Mesenchymal stem cell (in vitro differentiated cells and primary cell): ENCODE measurements at places on chromosomes 6 and 20.

GRCh38 chr20:31806564-31807355, 12.4 kb upstream of the MYLK2 start:
- H3K27me3 ChIP-seq = no peaks in the 10 kb centered on the region
- no peak overlapping the region for H3K4me3 ChIP-seq
- no peak overlapping the region for H3K27ac ChIP-seq
- peaks cover 12% of the 10 kb centered on the region for H3K36me3 ChIP-seq

DNA sequence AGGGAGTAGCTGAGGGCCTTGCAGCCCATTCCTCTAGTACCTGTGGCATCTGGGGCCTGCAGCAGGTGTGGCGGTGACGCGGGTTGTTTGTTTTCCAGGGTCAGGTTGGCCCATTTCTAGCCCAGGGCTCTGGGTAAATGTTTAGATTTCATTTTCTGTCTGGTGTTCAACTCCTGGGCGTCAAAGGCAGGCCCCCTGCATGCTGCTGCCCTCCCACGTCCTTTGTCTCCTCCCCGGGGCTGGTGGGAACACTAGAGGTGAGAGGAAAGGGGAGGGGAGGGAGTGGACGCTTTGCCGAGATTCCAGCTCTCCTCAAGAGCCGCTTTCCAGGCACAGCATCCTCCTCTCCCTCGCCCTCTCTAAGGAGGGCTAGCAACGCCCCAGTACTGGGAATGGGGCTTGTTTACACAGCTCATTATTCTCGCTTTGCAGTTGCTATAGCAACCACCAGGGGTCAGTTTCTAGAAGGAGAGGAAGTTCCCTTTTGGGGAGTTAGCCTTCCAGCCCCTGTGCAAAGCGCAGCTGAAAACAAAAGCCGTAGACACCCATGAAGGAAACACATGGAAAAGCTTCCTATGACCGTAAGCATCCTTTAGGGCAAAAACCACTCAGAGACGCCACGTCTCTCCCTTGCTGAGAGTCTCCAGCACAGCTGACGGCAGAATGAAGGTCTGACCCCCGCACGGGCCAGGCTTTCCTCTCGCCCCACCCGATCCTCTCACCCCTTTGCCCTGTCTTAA, 170.6 kb downstream of the LY86 start:
- H3K36me3 ChIP-seq = no peaks in the 10 kb centered on the region
- H3K4me3 ChIP-seq = no peak overlapping the region
- peaks cover 9% of the 10 kb centered on the region for H3K27me3 ChIP-seq
- H3K27ac ChIP-seq = no peak overlapping the region
- H3K4me1 ChIP-seq = peaks cover 5% of the 10 kb centered on the region
- DNase-seq = peak; percentile 84

- DNase-seq = no peak
- no peaks in the 10 kb centered on the region for H3K36me3 ChIP-seq
- H3K27ac ChIP-seq = no peak overlapping the region
- H3K4me1 ChIP-seq = peaks cover 2% of the 10 kb centered on the region
These were observed 86.2 kb upstream of the PRL start for GRCh38 chr6:22383016-22383415.

- peaks cover 58% of the 10 kb centered on the region for H3K27me3 ChIP-seq
- H3K4me3 ChIP-seq = no peak overlapping the region
- H3K4me1 ChIP-seq = no peaks in the 10 kb centered on the region
- no peaks in the 10 kb centered on the region for H3K36me3 ChIP-seq
- no peak overlapping the region for H3K27ac ChIP-seq
These were observed 52.6 kb upstream of the MAFB start for GRCh38 chr20:40741507-40742106.

DNA sequence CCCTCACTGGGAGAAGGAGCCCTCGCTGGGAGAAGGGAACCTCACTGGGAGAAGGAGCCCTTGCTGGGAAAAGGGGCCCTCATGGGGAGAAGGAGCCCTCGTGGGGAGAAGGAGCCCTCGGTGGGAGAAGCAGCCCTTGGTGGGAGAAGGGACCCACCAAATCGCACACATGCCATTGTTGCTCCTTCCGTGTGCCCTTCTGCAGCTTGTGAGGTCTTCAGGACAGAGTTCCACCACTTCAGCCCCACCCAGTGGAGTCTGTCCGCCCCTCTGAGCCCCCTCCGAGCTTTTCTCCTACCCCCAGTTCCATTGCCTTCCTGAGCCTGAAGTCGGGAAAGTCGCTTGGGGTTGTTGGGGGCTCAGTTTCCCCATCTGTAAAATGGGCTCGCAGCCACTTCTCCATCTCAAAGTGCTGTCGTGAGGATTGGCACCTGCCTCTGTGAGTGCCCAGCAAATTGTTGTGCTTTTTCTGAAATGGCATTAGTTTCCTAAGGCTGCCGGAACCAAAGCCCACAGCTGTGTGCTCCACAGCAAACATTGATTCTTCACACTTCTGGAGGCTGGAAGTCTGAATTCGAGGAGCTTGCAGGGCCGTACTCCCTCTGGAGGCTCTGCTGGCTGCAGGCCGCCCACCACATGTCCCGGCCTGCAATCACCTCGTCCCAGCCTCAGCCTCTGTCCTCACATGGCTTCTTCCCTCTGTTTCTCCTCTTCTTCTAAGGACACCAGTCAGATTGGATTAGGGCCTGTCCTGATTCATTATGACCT, 124.7 kb upstream of the PMEPA1 start:
- H3K4me3 ChIP-seq = no peak overlapping the region
- peaks cover 1% of the 10 kb centered on the region for H3K4me1 ChIP-seq
- no peak overlapping the region for H3K27ac ChIP-seq
- no peak for DNase-seq

GRCh38 chr6:38696345-38696744, 6.6 kb downstream of the GLO1 start:
- H3K4me1 ChIP-seq = no peaks in the 10 kb centered on the region
- no peak overlapping the region for H3K27ac ChIP-seq
- H3K4me3 ChIP-seq = no peak overlapping the region
- no peak for DNase-seq
- H3K27me3 ChIP-seq = no peaks in the 10 kb centered on the region

GRCh38 chr6:4029687-4030086, 49.2 kb downstream of the FAM217A start:
- no peak for DNase-seq
- H3K4me1 ChIP-seq = peaks cover 4% of the 10 kb centered on the region
- H3K27ac ChIP-seq = no peak overlapping the region

DNA sequence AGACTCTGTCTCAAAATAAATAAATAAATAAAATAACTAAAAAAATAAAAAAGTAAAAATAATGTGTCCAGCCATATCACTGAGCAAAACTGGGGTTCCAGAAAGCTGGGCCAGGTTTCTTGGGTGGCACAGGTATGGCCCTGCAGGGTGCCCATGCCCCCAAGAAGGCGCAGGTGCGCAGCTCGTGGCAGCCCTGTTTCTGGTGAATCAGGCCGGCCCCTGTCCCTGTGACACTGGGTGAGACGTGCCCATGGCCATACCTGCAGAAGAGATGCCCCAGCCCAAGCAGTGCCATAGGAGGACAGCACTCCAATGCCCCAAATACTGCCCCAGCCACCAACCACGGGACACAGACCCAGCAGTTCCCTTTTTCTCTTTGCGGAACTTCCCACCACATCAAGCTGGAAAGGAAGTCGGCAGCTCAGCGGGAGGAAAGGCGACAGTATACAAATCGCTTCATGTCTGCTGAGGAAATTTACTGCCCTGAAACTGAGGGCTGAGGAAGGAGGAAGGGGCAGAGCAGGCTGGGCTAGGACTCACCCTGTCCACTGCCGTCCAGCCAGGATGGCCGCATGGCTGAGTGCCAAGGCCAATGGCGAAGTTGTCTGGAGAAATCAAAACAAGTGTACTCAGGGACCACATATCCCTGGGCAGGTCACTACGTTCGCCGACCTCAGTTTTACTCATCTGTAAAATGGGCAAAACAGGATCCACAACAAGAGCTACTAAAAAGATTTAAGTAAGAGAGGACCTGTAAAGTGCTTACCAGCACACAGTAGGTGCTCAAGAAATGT, 55.4 kb downstream of the PREX1 start:
- no peak for DNase-seq
- H3K4me3 ChIP-seq = no peak overlapping the region
- no peaks in the 10 kb centered on the region for H3K36me3 ChIP-seq
- no peaks in the 10 kb centered on the region for H3K27me3 ChIP-seq
- H3K27ac ChIP-seq = no peak overlapping the region

DNA sequence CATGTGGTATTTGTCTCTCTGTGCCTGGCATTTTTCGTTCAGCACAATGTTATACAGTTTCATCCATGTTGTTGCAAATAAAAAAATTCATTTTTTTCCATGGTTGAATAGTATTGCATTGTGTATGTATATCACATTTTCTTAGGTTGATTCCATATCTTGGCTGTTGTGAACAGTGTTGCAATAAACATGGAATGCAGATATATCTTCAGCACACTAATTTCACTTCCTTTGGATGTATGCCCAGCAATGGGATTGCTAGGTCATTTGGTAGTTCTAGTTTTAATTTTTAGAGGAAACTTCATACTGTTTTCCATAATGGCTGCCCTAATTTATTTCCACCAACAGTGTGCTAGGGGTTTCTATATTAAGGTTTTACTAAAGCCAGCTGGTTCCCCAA, 52.6 kb downstream of the GFRAL start:
- H3K4me3 ChIP-seq = no peak overlapping the region
- H3K27me3 ChIP-seq = no peaks in the 10 kb centered on the region
- peak; percentile 24 for DNase-seq
- no peaks in the 10 kb centered on the region for H3K36me3 ChIP-seq
- no peaks in the 10 kb centered on the region for H3K4me1 ChIP-seq
